ENCODE measurements at places on chromosomes 5 and 9.
A peak's percentile ranks its signal among the peaks of the same experiment; 100 is the strongest.

DNA sequence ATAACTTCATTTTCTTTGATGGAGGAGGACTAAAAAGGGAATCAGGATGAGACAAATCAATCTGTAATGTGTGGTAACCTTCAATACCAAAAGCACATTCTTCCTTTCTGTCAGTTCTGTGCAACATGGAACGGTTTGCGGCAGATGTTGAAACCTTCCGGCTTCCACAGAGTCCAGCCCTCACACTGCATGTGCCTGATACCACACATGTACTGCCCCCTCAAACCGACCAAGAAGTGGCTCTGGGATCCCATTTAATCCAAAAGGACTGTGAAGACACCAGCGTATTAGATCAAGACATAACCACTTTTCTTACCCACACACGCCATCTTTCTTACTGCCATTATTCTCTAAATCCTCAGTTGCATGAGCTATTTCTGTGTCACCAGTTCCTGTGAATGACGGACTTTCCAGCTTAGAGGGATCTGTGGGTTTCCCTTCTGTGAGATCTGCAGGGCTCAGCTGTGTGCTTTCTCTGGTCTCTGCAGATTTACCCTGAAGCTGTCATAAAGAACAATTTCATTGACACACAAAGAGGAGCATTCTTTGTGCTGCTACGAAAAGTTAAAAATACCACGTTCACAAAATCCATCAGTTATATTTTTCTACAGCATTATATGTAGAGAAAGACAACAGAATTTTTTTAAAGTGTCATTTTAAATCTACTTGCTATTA, 25.8 kb downstream of the NSUN2 start:
- no peak for DNase-seq

DNA sequence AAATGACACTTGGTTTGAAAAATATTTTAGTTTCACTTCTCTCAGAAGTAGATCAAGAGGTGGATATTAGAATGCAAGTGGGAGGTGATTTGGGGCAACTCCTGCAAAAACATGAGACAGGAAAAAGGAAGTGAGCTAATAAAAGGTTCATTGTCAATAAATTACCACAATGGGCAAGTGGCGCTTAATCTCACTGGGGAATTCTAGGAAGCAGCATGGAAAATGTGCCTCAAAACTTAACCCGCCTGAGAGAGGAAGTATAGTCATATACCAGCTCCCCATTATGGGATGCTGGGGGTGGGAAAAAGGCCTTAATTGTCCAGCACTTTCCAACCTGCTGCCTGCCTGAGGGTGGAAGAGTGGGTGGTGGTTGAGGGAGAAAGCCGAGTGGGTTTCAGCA, 204.1 kb downstream of the ELAVL2 start:
- no peak for DNase-seq

DNA sequence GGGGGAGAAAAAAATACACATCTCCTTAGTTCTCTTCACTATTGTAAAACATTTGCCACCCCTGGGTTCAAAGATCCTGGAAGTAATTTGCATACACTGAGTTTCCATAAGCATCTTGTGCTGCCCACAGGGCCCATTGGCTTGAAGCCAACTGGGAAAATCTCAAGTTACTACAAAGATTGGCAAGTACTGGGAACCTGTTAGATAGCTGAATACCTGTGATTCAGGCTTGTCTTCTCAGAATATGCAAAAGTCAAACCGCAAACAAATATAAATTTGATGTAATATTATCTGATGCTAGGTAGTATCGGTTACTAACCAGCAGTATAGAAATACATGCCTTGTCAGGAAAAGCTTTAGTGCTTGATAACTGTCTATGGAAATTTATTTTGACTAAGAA, 156.9 kb upstream of the FST start:
- DNase-seq, result no peak

DNA sequence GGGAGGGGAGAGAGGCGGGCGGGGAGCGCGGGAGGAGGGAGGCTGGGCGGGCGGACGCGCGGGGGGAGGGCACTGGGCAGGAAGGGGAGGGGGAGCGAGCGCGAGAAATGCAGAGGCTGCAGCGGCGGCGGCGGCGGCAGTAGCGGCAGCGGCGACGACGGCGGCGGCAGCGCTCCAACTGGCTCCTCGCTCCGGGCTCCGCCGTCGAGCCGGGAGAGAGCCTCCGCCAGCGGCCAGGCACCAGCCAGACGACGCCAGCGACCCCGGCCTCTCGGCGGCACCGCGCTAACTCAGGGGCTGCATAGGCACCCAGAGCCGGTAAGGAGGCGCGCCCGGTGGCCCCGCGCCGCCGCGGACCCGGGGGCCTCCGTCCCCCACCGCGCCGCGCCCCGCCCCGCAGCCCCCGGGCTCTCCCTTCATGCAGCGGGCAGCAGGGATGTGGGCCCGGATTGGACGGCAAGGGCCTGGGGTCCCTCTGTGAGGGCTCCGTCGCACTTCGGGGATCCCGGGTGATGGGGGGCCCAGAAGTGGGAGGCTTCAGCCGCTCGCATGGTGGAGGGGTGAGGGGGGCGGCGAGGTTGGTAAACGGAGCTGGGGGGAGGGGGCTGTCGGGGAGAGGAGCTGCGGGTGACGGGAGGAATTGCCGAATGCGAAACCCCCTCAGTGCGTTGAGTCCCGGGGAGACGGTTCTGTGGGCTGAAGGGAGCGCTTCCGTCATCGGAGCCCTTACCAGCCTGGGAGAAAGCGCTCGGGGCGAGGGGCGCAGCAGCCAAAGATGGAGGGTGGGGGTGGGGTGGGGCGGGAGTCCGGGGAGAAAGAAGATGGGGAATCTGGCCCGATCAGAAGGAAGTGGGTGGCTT, at the start of gene BASP1:
BASP1 (plus strand) TSS at position 139 of the 860 bp plus-strand sequence. CDS start 57,586 bp downstream, outside the sequence.
- DNase-seq, result peak; percentile 28

DNA sequence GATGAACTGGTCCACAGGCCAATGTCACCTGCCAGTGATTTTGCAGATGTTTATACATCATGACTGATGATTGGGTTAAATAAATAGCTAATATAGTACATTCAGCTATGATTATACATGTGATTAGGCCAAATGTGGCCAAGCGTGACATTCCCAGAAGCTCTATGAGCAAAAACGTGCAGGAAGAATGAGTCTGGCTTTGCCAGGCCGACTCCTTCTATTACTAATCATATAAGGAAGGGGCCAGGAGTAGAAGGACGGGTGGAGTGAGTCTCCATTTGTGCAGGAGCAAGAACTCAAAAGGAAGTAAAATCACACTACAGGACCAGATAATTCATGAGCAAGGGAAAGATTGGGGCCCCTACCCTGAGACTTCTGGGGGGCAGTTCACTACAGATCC, 178.2 kb downstream of the ROR2 start:
- no peak for DNase-seq

- DNase-seq, result no peak
These were observed 268.7 kb downstream of the AOPEP start for GRCh38 chr9:94995048-94995693.

DNA sequence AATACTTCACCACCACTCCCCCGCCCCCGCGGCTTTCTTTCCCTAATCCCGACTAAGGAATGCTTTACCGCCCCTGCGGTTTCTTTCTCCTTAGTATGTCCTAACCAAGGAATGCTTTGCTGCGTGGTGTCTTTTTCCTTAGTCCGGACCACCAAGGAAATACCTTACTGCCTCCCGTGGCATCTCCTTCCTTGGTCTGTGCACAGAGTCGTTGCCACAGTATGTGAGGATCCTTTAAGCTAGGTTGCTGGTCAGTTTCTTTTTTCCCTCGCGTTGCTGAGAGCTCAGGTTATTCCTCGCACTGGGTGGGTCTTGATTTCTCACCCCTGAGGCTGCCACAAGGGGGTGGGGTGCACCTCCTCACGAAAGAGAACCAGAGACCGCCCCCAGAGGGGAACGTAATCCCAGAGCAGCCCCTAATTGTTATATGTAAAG, 309.4 kb downstream of the NR3C1 start:
- DNase-seq, result no peak

DNA sequence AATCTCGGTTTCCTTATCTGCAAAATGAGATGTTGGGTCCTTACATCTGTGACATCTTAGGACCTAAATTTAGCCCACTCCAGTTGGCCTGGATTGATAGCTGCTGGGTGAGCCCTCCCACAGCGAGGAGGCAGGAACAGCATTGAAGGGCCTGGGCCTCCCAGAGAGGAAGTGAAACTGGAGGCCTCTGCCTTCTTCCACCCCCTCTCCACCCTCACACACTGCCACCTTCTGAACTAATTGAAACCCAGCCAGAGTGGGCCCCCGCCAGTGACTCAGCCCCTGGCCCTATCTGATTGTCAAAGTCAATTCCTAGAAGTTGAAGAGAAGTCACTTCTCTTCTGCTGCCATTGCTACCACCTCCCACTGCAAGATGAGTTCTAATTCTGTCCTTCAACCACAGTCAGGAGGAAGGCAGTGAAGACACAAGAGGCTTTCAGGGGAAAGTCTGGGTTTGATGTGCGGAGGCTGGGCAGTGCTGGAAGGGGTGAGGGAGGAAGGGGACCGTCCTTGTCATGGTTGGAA, 55.2 kb upstream of the NEK6 start:
- peak; percentile 47 for DNase-seq

DNA sequence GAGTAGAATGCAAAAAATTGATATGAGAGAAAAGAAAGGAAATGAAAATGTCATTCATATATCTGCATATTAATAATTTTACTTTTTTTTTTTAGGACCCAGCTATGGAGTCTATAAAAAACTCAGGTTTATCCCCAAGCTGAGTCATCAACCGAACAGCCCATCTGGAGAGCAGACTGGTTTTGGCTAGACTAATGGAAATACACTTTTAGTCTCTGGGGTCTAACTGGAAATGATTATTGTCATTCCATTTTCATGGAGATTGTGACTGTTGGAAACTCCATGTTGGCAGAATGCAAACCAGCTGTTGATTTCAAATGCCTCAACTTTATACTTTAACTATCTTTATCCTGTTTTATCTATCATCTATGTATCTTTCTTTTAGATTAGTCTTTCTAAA, 28.7 kb downstream of the ANXA1 start:
- DNase-seq, result no peak

GRCh38 chr5:159877016-159877415, 39.3 kb upstream of the ADRA1B start:
- DNase-seq, result no peak

GRCh38 chr5:4374866-4375265, 765.3 kb upstream of the ADAMTS16 start:
- DNase-seq, result no peak

GRCh38 chr5:63613442-63613841, 348.8 kb downstream of the HTR1A start:
- no peak for DNase-seq

- DNase-seq, result no peak
These were observed 88.7 kb upstream of the PRRC1 start for GRCh38 chr5:127428748-127429147.

DNA sequence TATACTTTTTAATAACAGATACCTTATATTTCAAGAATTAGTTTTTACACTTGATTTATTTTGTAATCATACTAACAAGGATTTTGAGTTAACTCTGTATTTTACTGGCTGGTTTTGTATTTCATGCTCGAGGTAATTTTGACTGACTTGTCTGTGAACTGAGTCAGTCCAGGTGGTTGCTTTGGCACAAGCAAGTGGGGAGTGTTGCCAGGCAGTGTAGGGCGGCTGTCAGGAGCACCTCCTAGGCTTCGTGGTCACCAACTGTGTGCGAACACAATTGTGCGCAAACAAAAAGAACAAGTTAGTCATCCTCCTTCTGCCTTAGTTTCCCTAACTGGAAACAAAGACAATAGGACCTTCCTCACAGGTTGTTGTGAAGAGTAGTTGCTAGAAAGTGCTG, 286.3 kb downstream of the ADGRV1 start:
- DNase-seq, result no peak

DNA sequence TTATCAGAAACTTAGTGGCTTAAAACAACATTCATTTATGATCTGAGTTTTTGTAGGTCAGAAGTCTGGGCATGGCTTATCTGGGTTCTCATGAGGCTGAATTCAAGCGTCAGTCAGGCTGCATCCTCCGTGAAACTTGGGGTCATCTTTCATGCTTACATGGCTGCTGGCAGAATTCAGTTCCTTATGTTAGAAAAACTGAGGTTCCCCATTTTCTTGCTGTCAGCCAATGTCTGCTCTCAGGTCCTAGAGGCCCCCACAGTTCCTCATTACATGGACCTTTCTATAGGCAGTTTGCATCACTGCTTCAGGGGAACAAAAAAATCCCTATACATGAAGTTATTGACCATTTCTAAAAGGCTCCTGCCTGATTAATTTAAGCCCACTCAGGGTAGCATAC, 83.8 kb upstream of the NMUR2 start:
- no peak for DNase-seq

GRCh38 chr9:113155911-113156588, 5.2 kb downstream of the SLC31A2 start:
- DNase-seq, result no peak

- DNase-seq, result no peak
These were observed 740.2 kb downstream of the TLR4 start for GRCh38 chr9:118444403-118444802.

DNA sequence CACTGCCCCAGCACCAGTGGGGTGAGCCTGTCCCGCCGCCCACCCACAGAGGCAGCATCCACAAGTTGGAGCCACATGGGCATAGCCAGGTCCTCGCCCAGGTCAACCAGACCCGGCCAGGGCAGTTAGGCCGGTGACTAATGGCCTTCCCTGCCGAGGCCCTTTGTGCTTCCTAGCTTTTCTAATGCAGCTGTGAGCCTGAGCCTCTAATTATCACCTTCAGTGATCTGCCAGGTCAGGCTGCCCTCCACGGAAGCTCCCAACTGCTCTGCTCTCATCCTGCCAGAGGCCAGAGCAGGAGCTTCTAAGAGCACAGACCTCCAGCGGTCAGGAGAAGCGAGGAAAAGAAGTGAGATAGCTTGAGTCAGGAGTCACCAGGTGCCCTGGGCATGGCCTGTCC, 87.1 kb upstream of the PPP1R26 start:
- no peak for DNase-seq

GRCh38 chr9:35960039-35960655, 2.2 kb upstream of the OR2S2 start:
- DNase-seq, result no peak

GRCh38 chr5:122653087-122654017, 121.5 kb upstream of the SNX2 start:
- DNase-seq, result no peak

DNA sequence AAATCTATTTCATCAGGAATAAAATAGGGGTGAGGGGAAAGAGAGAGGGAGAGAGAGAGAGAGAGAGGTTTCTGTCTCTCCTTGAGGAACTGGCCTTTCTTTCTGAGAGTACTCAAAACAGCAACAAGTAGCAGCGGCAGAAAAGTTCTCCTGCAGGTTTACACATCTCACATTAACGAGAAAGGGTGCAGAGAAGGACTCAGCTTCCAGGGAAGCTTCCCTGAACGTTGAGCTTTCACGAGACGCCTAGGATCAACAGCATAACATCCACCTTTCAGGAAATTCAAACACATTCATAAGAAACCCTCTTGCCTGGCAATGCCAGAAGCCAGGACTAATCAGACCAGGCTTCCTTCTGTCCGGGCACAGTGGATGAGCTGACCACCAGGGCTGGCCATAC, 162.9 kb downstream of the ZDHHC21 start:
- no peak for DNase-seq

All from activated T-cell treated with anti-CD3 and anti-CD28 coated beads, Interleukin-2, amount 50 U/mL, for 1 hour (primary cell).